ENCODE measurements at places on chromosomes 3 and 15.

- no peak for DNase-seq
Measured at GRCh38 chr15:71129669-71130068, 14.4 kb downstream of the THSD4 start.

DNA sequence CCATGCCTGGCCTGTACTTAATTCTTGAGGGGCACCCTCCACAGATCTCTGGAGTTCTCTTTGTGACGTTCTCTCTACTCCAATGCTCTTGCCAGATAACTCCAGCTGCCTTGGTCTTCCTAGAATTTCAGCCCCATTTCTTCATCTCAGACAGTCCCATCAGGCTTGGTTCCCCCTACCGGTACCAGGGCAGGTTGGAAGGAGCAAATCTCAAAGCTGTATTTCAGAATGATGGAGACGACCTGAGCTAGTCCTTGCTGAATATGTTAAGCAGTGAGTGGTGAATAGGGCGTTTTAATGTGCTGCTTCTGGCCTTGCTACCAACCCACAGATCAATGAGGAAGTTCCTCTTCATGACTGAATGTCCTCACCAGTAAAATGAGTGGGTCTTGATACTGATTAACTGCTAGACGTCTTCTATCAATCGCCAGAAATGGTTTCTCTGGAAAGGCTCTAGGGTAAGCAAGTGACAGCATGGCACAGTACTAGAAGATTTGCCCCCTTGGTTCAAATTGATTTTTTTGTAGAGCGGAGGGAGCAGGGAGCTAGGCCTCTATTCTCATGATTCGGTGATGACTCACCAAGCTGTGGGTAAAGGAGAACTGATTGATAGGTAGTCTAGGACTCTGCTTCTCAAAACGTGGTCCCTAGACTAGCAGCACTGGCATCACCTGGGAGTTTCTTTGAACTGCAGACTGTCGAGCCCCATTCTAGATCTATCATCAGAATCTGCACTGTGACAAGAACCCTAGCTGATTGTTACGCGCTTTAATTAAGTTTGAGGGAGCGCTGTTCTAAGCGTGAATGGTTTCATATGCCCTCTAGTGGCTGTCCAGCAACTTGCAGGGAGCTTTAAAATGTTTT, 67.8 kb downstream of the UBP1 start:
- peak; percentile 62 for DNase-seq

- DNase-seq, result no peak
Measured at GRCh38 chr3:160804762-160805161, 48.7 kb downstream of the PPM1L start.

DNA sequence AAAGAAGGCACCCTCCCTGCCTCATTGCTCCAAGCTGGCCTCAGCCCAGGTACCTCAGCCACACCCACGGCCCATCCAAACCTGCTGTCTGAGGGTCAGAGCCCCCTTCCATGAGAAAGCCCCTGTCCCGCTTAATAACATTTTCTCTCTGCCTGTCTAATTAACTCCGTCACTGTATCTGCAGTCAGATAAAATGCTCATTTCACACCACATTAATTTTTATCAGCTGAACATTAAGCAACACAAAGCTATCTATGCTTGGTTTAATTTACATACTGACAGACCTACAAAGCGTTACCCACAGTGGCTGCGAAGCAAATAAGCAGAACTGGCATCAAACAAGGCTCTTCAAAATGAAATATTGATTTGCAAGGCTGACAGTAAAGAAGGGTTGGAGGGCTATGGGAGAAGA, 309.8 kb upstream of the ICE2 start:
- no peak for DNase-seq

GRCh38 chr3:31247850-31248562, 284.7 kb upstream of the STT3B start:
- no peak for DNase-seq

DNA sequence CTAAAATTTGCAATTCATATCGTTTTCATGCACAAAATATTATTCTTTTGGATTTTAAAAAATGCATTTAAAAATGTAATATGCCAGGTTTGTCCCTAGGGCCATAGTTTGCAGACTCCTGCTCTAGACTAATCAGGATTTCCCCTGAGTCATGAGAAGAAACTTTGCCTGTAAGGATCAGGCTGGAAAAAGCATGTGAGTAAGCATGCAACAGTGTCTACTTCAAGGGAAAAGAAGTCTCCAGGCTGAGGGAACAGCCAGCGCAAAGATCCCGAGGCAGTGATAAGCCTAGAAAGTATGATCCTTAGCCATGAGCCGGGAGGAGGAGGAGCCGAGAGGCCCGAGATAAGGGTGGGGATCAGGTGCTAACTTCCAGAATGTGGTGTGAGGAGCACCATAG, 382.8 kb upstream of the CFAP20DC start:
- no peak for DNase-seq

GRCh38 chr3:43894176-43895049, 203.7 kb downstream of the ABHD5 start:
- no peak for DNase-seq

GRCh38 chr3:184733971-184734608, 22.2 kb upstream of the MAGEF1 start:
- no peak for DNase-seq

GRCh38 chr15:72809329-72809728, 25.8 kb upstream of the ADPGK start:
- DNase-seq, result peak; percentile 62

- DNase-seq, result no peak
Measured at GRCh38 chr15:62928242-62928999, 114.1 kb upstream of the TPM1 start.

DNA sequence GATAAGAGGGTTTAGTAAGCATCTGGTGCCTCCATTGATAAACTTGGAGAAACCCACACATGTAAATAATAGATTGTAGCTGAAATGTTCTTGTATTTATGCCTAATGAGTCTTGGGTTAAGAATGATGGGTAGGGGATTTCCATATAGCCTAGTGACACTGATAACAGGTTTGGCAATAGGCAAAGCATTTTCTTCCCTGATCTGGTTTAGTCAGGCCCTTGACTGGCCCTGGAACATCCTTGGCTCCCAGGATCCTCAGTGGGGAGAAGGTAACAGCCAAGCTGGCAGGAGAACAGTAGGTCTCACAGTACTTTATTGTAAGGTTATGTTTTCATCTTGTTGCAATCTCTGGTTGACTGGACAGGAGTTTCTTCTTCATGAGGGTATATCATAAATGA, 228.4 kb downstream of the DIPK2A start:
- no peak for DNase-seq

GRCh38 chr3:175383371-175383770, 524.2 kb downstream of the NAALADL2 start:
- DNase-seq, result no peak

- peak; percentile 33 for DNase-seq
Measured at GRCh38 chr15:69718916-69719315, 266.3 kb downstream of the RPLP1 start.

DNA sequence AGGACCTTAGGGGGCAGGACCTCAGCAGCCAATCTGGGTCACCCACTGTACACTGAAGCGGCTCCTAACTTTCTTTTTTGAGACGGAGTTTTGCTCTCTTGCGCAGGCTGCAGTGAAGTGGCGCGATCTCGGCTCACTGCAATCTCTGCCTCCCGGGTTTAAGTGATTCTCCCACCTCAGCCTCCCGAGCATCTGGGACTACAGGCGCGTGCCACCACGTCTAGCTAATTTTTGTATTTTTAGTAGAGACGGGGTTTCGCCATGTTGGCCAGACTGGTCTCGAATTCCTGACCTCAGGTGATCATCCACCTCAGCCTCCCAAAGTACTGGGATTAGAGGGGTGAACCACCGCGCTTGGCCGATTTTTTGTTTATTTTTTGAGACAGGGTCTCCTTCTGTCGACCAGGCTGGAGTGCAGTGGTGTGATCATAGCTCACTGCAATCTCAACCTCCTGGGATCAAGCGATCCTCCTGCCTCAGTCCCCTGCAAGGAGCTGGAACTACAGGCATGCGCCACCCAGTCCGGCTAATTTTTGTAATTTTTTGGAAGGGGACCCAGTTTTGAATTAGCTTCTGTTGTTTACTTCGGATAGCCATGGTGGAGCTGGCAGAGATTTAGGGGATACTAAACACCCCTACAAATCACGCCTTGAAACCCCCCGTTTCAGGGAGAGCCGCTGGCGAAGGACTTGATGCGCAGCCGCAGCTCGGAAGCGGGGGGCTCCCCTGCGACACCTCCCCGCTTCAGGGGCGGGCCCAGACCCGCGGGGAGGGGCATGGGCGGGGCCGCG, 1.5 kb upstream of the CLK3 start:
- DNase-seq, result no peak

DNA sequence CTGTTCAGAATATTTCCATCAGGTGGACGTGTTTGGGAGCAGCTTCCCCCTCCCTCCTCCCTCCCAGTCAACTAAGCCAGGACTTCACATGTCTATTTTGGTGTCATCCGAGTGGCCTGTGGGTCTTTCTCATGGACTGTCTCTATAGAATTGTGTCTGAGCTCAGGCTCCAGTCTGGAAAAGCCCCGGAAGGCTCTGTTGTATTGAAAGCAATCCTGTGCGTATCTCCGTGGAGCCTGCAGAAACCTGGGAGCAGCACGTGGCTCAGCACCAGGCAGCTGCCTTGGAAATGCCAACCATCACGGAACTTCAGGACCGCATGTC, 25.2 kb downstream of the COLQ start:
- DNase-seq, result no peak

DNA sequence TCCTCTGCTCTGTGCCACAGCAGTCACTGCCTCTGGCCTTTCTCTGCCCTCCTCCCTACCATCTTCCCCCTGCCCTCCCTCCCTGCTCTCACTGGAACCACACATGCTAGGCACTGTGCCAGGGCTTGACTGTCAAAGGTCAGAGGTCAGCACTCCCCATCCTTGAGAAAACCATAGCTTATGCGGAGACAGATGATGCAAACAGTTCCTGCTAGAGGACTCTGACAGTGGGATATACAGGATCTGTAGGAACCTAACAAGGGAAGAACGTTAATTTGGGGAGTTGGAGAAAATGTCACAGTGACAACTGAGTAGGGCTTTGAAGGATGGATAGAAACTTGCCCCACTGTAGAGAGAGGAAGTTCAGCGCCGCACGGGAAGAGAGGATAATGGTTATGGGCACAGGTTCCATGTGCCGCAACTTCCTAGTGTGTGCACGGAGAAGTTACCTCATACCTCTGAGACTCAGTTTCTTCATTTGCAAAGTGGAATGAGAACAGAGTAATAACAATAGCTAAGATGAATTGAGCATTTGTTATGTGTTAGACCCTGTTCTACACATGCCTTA, 29.3 kb upstream of the XYLB start:
- no peak for DNase-seq

DNA sequence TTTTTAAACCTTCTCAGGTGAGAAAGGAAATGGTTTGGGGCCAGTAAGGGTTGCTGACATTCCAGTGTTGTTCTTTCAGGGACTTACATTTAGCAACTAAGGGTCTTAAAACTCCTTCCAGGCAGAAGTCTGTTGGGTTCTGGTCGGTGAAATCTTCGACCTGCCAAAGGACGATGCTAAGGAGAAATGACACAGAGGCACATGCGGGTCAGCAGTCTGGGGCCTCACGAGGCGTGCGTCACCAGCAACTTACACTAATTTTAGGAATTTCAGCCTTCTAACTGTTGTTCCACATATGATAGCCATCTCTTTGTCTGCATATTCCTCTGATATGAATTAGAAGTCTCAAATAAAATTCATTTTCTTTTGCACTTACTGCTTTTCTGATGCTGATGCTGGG, 64.1 kb upstream of the TMEM108 start:
- DNase-seq, result no peak

Data from T-helper 2 cell (primary cell).